ENCODE measurements at places on chromosomes 12 and 14. TPM values are rescaled to one million over a fixed set of nuclear protein-coding genes. Genes with fewer than 3 reads are reported as not detected.
A peak's percentile ranks its signal among the peaks of the same experiment; 100 is the strongest.

Gene SERPINA3
- total RNA-seq = not detected

Gene GPRC5D
- total RNA-seq = not detected

Gene PRPH
- not detected for total RNA-seq

Gene DIO2
- not detected for total RNA-seq

Gene KRT71
- not detected for total RNA-seq

Gene VRTN
- total RNA-seq = not detected

Gene MYH7
- 0.05 TPM for total RNA-seq

Gene RPS6KL1
- 10.8 TPM for total RNA-seq

Gene TCL1B
- total RNA-seq = not detected

Gene KRT85
- total RNA-seq = not detected

Gene PRB2
- total RNA-seq = not detected

Gene P2RX2
- total RNA-seq = not detected

Gene CD163
- total RNA-seq = not detected

Gene OR4E2
- not detected for total RNA-seq

Gene DENND5B
- 0.93 TPM for total RNA-seq

DNA sequence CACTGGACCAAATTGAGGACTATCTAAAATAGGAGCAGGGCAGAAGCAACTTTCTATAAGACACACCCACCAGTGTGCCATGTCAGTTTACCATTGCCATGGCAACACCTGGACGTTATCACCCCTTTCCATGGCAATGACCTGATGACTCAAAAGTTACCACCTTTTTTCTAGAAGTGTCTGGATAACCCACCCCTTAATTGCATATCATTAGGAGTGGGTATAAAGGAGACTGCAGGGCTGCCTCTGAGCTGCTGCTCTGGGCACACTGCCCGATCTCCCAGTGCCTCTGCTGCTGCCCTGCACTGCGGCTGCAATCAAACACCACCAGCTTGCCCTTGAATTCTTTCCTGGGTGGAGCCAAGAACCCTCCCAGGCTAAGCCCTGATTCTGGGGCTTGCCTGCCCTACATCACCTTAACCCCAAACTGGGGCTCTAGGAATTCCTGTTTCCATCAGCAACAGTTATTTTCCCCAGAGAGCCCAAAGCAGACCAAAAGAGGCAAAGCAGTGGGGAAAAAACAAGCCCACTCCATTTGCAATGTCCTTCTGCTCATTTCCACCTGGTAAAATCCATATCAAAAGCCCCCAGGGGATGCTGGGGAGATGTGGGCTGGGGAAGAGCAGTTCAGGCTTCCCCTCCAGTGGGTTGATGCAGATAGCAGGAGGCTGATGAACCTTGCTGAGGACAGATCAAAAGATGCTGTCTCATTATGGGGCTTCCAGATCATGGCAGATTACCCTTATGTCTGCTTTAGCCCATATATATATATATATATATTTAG, 129.5 kb upstream of the NCOR2 start:
- no peak for DNase-seq

DNA sequence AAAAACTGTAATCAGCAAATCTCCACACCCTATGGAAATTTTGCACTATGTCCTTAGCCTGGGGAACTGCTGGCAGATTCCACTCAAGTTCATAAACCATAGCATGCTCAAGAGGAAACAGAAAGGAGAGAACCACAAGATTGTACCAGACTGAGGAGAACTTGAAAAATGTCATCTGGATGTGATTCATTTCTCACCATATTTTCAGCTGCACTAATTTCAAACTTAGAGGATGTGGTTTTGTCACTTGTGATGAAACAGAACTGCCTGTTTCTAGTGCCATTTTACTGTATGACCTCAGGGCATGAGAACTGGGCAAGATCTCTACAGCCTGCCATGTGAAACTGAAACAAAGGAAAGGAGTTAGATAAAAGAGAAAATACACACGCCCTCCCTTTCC, 1493.1 kb upstream of the FLRT2 start:
- DNase-seq = no peak

DNA sequence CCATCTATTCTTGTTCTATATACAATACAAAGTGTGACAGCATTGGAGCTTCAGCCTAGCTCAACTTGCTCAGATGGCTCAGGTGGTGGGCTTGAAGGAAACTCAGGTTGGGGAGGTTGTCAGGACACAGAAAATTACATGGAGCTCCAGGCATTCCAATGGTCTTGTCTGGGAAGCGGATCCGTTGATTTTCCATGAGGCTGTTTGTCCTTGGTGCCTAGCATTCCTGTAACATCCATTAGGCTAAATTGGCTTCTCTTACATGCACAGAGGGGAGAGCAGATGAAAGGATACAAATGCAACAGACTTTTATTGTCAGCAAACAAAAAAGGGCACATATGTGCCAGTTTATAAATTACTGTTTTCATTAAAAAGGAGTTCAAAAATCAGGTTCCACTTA, 75.5 kb upstream of the OTX2 start:
- DNase-seq = no peak

DNA sequence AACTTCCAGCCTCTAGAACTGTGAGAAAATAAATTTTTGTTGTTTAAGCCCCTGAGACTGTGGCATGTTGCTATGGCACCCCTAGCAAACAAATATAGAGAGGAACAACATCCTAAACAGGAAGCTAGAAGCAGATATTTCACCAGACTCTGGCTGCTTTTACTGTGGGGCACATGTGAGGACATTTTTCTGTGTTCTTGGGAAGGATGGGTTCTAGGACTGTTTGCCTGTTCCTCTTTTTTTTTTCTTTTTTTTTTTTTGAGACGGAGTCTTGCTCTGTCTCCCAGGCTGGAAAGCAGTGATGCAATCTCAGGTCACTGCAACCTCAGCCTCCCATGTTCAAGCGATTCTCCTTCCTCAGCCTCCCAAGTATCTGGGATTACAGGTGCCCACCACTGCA, 4.2 kb upstream of the HRK start:
- no peak for DNase-seq

- no peak for DNase-seq
Measured at GRCh38 chr14:66471584-66471983, 14.6 kb upstream of the CCDC196 start.

- no peak for DNase-seq
Measured at GRCh38 chr12:49811136-49811535, 17.1 kb downstream of the NCKAP5L start.

- DNase-seq = peak; percentile 94
Measured at GRCh38 chr12:12725086-12725955, 8.2 kb downstream of the CDKN1B start.

- no peak for DNase-seq
Measured at GRCh38 chr12:19129486-19130223, at the start of gene PLEKHA5. PLEKHA5 (plus strand) TSS chr12:19129733; CDS start chr12:19129800, 67 bp downstream.

GRCh38 chr12:11067514-11067913, 5.4 kb upstream of the TAS2R46 start:
- no peak for DNase-seq

DNA sequence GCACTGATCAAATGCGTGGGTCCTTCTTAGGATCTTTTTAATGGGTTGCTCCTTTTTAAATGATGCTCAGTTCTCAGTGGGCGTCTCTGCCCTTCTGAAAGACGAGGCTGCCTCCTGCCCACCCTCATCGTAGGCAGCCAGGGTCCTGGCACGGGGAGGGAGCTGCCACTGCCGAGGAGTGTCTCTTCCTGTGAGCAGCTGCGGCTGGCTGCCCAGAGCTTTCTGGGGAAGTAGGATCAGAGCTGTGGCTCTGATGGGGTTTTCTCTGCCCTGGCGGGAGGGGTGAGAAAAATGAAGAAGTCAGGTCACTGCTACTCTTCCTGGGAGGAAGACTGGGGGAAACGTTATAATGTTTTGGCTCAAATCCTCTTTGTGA, 31.1 kb upstream of the BEGAIN start:
- no peak for DNase-seq

DNA sequence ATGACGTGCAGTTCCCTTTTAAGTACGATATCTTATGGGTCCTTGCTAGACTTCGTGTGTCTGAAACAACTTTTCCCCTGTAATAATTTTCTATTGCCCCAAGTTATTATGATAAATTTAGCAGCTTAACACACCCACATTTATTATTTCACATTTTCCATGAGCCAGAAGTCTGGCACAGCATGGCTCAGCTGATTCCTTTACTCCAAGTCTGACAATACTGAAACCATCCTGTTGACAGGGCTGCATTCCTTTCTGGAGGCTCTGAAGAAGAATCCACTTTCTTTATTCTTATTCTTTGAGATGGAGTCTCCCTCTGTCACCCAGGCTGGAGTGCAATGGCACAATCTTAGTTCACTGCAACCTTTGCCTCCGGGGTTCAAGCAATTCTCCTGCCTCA, 80.9 kb downstream of the DENND5B start:
- no peak for DNase-seq

GRCh38 chr12:125014526-125014925, 21.1 kb downstream of the BRI3BP start:
- DNase-seq = no peak

- no peak for DNase-seq
Measured at GRCh38 chr12:47615711-47616110, 90.1 kb downstream of the RPAP3 start.

GRCh38 chr14:27223906-27224305, 626.1 kb upstream of the NOVA1 start:
- DNase-seq = no peak

GRCh38 chr12:42541965-42542364, 47.6 kb downstream of the PRICKLE1 start:
- no peak for DNase-seq

DNA sequence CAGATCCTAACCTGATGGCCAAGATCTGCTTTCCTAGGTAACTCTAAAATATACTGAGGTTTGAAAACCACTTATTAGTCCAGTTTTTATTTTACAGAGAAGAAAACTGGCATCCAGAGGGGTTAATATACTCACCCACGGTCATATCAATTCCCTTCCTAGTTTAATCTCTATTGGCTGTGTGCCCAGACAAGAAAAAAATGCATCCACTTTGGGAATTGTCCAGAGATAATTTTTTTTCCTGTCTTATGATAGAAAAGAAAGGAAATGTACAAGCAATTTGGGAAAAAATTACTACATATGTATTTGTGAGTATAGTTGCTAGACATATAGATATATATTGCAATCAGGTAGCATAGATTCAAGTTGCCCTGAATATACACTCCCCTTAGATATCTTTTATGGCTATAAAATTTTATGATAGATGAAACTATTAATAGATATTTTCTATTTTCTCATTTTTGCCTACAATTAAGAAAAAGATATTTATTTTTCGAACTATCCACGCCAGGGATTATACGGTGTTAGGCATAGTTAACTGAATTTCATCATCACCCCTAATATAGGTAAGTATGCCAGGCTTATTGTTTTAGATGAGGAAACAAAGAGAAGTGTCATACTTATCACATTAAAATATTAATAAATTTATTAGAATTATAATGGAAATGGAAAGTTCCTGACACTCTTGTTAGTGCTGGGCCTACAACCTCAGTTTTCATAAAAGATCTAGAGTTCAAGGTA, 100.5 kb upstream of the SLC38A2 start:
- no peak for DNase-seq

- no peak for DNase-seq
Measured at GRCh38 chr14:96146131-96146771, 58.4 kb upstream of the BDKRB2 start.

DNA sequence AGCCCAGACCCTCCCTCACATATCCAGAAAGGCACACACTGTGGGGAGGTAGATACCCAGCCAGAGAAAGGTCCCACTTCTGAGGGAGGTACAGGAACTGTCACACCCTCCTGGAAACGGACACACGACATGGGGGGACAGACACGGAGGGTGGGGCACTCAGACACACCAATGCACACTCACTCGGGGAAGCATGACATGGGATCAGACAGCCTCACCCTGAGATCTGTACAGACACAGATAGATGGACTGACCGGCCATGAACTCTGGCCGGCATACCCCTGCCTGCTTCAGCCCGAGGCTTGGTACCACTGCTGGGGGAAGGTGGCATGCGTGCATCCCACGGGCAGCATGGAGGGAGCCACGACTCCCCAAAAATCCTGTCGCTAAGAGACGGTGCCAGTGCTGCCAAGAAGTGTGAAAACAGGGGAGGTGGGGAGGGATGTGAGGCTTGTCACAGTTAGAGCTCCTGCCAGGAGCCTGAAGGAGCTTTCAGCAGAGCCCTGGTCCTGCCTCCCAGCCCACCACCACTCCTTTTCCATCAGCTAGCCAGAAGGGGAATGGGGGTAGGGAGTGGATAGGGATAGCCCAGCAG, 571 bp downstream of the CPNE6 start:
- no peak for DNase-seq

GRCh38 chr12:119391673-119392072, 57.1 kb downstream of the CCDC60 start:
- no peak for DNase-seq

DNA sequence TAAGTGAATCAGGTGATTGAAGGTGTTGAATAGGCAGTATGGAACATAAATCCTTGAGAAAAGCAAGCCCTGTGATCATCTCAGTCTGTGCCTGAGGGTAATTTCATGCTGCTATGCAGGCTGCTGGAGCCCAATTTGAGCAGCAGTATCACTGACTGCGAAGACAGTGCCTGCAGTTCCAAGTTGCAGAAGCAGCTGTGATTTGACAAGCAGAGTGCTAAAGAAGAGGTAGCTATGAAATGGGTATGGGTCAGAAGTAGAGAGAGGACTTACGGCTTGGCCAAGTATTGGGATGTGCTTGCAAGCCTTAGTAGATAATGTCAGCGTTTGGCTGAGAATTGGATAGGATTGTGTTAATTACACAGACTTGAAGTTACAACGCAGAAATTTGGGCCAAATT, 22.5 kb downstream of the PIK3C2G start:
- no peak for DNase-seq

GRCh38 chr12:76055393-76055792, 23.8 kb upstream of the PHLDA1 start:
- DNase-seq = no peak

DNA sequence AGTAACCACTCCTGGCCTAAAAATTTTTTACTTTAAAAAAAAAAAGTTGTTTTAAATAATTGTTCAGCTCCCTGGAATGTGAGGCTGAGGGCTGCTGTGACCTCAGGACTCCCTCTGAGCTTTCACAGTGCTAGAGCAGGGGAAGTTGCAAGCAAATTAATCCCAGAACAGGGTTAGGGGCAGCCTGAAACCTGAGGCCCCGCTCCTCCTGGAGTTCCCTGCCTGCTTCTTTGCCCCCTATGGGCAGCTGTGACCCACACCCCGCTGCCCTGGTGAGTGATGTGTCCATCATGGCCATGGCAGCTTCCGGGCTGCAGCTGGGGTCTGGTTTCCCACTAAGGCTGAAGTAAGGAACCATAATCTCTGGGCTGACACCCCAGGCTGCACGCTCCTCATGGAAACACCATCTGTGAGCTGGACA, 9.5 kb downstream of the RITA1 start:
- DNase-seq = no peak

GRCh38 chr12:46409342-46409741, 36.8 kb upstream of the SLC38A2 start:
- DNase-seq = no peak

GRCh38 chr12:115437061-115437567, 753.1 kb upstream of the TBX3 start:
- no peak for DNase-seq

DNA sequence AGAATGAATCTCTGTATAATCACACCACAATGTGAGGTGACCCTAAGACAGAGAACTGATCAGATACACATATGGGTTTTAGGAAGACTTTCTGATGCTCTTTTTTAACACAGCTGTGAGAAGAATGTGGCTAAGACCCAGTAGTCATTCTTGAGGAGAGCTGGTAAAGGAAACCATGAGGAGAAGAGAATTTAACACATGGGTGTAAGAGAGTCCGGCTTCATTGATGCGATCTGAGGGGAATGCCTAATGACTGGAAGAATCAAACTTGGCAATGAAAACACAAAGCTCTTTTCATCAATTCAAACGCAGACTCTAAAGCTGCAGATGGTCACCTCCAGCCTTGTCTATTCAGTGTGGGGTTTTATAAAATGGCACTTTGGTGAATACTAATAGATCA, 79.3 kb downstream of the FOXA1 start:
- no peak for DNase-seq

All from activated T-helper 1 cell treated with anti-CD3 and anti-CD28 coated beads, Interleukin-12 subunit alpha, Interleukin-12 subunit beta, Interleukin-2, Interleukin-4 antibody, amounts not matched to agents 30 ng/mL and 10 ng/mL and 1 ng/mL, durations not matched to agents 14 hours and 24 hours and 36 hours (primary cell).